ENCODE measurements at places on chromosomes 2 and 18. TPM values are rescaled to one million over a fixed set of nuclear protein-coding genes. Genes with fewer than 3 reads are reported as not detected.

The LCT gene
- total RNA-seq: 0.34 TPM

- no peaks in the 10 kb centered on the region for H3K36me3 ChIP-seq
- DNase-seq: no peak
- H3K27ac ChIP-seq: no peak overlapping the region
- no peak overlapping the region for H3K4me3 ChIP-seq
Measured at GRCh38 chr2:227796045-227796711, 17.5 kb upstream of the CCL20 start.

The ATOH8 gene
- total RNA-seq: not detected

The OSBPL6 gene
- 3.7 TPM for total RNA-seq

DNA sequence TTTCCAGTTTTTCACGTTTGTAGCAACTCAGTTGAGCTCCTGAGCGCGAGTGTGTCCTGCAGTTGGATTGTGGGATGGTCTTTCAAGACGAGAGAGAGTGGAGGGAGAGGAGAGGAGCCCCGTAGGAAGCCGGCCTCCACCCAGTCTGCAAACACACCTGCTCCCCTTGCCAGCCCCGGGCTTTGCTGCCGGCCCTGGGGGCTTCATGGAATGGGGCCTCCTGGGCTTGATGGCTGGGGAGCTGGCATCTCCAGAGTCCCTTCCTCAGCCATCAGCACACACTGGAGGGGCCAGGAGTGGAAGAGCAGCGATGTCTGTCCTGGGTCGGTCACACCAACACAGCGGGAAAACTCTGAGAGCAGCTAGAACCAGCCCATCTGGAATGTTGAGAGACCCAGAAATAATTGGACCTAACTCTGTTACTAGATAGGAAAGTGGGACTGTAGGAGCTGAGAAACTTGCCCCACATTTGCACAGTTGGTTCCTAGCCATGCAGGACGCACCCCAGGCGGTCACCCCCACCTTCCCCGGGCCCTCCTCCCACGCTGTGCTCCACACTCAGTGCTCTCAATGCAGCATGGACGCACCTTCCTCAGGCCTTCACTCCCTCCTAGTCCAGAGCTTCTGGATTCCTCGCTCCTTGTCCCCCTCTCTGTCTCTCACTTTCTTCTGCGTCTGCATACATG is 69.6 kb downstream of the PTGR3 start:
- H3K4me3 ChIP-seq: no peak overlapping the region
- no peaks in the 10 kb centered on the region for H3K4me1 ChIP-seq
- no peak overlapping the region for H3K27ac ChIP-seq
- H3K27me3 ChIP-seq: no peaks in the 10 kb centered on the region

- no peak overlapping the region for H3K4me3 ChIP-seq
- no peak overlapping the region for H3K27ac ChIP-seq
- no peaks in the 10 kb centered on the region for H3K36me3 ChIP-seq
- DNase-seq: no peak
- no peaks in the 10 kb centered on the region for H3K4me1 ChIP-seq
Measured at GRCh38 chr2:159953136-159953823, 109.1 kb downstream of the PLA2R1 start.

DNA sequence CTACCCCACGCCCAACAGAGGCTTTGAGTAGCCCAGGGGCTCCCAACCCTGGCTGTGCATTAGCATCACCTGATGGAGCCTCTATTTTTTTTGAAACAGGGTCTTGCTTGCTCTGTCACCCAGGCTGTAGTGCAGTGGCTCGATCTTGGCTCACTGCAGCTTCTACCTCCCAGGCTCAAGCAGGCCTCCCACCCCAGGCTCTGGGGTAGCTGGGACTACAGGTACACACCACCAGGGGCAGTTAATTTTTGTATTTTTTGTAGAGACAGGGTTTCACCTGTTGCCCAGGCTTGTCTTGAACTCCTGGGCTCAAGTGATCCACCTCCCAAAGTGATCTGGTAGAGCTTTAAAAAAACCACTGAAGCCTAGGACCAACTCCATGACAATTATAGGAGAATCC is 394.8 kb upstream of the ATP5MC3 start:
- H3K27me3 ChIP-seq: peaks cover 18% of the 10 kb centered on the region
- no peaks in the 10 kb centered on the region for H3K36me3 ChIP-seq
- no peak overlapping the region for H3K27ac ChIP-seq

Measured in activated naive CD8-positive, alpha-beta T cell treated with anti-CD3 and anti-CD28 coated beads for 36 hours (primary cell).